ENCODE measurements at places on chromosomes 6 and 20.

- DNase-seq, result no peak
Observed at GRCh38 chr20:14830899-14831298, 493.5 kb upstream of the FLRT3 start.

GRCh38 chr20:60313614-60314013 is 355.4 kb downstream of the CDH26 start:
- DNase-seq, result no peak

- peak; percentile 29 for DNase-seq
Observed at GRCh38 chr20:5845681-5846615, 95.7 kb downstream of the SHLD1 start.

- DNase-seq, result no peak
Observed at GRCh38 chr6:57102976-57103375, 13.0 kb downstream of the ZNF451 start.

DNA sequence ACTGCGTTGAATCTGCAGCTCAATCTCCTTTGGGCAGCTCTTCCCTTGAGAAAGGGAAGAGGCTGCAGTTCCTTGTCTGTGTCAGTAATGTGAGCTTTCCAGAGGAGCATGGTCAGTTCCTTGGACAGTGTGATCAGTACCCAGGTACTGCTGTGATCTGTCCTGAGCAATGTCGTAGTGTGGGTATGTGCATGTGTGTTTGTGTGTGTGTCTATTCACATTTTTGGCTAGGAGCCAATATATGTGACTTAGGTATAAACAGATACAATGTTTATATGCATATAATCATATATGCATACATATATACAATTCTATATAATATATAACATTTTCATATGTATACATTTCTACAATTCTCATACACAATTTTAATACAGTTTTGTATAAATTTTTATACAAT is 85.4 kb upstream of the OLIG3 start:
- DNase-seq, result no peak

DNA sequence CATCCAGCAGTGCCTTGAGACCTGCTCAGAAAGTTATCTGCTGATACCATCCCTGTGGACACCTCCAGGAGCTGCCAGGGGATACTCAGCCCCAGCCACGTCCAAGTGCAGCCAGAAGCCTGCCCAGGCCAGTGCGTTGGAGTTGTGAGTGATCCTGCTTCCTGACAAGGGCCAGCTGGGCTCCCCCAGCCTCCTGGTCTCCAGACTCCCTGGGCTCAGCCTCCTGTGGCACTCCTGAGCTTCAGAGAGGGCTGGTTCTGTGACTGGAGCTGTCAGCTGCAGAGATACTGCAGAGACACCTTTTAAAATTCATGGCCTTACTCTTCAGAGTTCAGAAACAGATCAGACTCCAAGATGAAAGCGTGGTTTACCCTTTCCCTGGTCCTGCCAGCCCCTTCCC is 515.9 kb downstream of the CD83 start:
- no peak for DNase-seq

DNA sequence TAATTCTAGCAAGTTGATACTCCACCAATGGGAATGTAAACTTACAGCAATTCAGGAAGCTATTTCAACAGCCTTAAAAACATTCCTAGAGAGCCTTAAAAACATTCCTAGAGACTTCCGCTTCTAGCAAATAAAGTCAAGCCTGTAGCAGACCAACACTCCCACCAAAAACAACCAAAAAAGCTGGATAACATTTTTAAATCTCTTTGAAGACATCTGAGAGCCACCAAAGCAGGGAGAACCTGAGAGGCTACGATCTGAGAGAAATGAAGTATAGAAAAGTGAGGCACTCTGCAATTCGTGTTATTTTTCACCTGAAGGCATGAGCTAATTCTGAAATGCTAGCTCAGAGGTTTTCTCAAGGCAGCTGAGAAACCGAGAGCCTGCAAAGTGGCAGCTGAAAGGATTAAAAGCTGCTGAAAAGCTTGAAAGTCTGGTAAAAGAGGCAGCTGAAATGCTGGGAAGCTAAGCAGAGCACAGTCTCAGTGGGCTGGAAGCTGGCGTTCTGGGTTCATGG is 20.9 kb downstream of the GPR63 start:
- peak; percentile 46 for DNase-seq

GRCh38 chr20:53080969-53081871 is 109.1 kb downstream of the TSHZ2 start:
- no peak for DNase-seq

- DNase-seq, result no peak
Observed at GRCh38 chr6:34374508-34374907, 18.0 kb downstream of the NUDT3 start.

DNA sequence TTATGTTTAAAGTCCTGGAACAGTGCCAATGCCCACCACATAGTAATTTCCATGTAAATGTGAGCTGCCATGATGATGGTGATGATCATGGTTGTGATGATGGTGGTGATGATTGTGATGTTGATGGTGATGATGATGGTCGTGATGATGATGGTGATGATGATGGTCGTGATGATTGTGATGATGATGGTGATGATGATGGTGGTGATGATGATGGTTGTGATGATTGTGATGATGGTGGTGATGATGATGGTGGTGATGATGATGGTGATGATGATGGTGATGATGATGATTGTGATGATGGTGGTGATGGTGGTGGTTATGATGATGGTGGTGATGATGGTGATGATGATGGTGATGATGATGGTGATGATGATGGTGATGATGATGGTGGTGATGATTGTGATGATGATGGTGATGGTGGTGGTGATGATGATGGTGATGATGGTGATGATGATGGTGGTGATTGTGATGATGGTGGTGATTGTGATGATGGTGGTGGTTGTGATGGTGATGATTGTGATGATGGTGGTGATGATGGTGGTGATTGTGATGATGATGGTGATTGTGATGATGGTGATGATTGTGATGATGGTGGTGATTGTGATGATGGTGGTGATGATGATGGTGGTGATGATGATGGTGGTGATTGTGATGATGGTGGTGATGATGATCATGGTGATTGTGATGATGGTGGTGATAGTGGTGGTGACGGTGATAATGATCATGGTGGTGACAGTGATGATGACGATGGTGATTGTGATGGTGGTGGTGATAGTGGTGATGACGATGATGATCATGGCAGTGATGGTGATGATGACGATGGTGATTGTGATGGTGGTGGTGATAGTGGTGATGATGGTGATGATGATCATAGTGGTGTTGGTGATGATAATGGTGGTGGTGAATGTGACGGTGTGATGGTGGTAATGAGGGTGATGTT is 82.3 kb downstream of the PHACTR3 start:
- DNase-seq, result no peak

- DNase-seq, result peak; percentile 82
Observed at GRCh38 chr6:28218312-28219248, 6.5 kb upstream of the ZSCAN9 start.

GRCh38 chr6:36312854-36313648 is 23.6 kb downstream of the BNIP5 start:
- DNase-seq, result no peak

DNA sequence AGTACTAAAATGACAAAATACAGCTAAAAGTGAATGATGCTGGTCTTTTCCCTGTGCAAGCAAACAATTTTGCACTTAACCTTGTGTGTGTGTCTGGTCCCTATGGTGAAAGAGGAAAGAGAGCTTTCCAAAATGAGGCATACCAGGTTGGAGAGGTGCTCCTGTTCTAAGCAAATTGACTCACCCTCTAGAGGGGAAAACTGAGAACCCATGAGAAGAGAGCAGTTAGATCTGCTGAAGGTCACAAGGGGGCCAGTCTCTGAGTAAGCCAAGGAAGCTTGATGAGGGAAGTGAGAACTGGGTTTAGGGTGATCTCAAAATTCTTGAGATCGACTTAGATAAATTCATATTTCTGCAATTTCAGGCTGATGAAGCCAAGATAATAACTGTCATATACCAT is 157.5 kb upstream of the TBX18 start:
- DNase-seq, result no peak

DNA sequence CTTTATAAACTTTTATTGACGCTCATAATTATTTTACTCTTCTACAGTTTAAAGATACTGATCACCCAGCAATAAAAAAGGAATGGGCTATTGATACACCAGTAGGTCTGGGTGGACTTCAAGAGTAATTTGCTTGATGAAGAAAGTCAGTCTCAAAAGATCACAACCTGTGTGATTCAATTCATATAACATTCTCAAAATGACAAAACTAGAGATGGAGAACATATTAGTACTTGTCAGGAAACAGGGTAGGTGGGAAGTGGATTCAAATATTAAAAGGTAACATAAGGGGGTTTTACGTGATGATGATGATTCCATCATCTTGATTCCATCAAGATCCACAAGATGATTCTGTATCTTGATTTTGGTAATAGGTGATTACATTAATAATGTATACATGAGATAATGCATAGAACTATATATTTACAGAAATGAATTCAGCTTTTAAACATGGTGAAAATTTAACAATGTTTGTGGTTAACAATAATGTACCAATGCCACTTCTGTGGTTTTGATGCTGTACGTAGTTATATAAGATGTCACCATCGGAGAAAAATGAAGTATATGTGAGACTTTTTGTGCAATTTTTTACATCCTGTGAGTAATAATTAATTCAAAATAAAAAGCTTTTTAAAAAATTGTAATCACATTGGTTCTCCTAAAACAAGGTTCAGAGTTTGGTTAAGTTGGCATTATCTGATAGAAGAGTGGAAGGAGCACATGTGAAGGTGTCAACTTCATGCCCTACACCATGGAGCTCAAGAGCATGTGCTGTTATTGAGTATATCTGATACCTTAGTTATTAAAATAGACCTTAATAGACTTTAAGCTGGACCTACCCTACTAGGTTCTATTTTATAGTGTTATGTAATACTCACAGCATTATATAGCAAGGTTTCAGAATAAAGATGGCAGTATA is 66.3 kb upstream of the DYNLRB1 start:
- DNase-seq, result no peak

- no peak for DNase-seq
Observed at GRCh38 chr6:89650579-89650978, 12.0 kb upstream of the LYRM2 start.

DNA sequence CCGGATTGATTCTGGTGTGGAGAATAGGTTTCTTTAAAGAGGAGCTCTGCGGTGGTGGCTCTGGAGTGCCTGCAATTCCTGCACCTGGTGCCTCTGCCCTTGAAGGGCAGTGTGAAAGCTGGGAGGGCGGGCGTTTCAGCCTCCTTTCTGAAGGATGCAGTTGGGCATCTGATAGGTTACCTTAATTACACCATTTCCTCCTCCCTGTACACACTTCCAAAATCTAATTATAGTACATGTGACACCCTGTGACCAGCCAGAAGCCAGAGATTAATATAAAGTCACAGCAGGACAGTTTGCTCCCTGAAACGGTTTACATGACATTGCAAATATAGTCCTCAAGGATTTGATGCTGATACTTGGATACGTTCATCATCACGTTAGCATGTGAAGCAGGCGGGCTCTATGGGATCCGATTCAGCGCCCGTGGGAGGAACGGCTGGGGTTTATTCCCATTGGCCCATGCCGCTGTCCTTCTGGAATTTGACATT is 548.2 kb downstream of the QKI start:
- no peak for DNase-seq

GRCh38 chr6:167323111-167323510 is 1.8 kb upstream of the TTLL2 start:
- no peak for DNase-seq

DNA sequence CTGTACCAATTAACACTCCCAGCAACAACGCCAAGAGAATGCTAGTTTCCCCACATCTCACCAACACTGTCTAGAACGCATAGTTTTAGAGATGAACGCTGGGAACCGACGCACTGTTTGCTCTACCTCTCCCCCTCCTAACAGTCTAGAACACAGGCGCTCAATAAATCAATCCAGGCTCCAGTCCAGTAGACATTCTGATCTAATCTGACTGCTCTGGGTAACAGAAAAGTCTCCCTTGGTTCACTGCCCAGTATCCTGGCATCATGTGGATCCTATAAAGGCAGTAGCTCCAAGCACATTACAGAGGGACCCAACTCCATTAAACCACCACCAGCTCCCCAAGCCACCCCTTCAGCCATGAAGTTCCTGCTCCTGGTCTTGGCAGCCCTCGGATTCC is at the start of gene DEFB132:
Gene DEFB132, plus strand, starts transcription at position 306 of the 400 bp plus-strand sequence. Its CDS starts 55 bp downstream, at position 361.
- DNase-seq, result no peak

DNA sequence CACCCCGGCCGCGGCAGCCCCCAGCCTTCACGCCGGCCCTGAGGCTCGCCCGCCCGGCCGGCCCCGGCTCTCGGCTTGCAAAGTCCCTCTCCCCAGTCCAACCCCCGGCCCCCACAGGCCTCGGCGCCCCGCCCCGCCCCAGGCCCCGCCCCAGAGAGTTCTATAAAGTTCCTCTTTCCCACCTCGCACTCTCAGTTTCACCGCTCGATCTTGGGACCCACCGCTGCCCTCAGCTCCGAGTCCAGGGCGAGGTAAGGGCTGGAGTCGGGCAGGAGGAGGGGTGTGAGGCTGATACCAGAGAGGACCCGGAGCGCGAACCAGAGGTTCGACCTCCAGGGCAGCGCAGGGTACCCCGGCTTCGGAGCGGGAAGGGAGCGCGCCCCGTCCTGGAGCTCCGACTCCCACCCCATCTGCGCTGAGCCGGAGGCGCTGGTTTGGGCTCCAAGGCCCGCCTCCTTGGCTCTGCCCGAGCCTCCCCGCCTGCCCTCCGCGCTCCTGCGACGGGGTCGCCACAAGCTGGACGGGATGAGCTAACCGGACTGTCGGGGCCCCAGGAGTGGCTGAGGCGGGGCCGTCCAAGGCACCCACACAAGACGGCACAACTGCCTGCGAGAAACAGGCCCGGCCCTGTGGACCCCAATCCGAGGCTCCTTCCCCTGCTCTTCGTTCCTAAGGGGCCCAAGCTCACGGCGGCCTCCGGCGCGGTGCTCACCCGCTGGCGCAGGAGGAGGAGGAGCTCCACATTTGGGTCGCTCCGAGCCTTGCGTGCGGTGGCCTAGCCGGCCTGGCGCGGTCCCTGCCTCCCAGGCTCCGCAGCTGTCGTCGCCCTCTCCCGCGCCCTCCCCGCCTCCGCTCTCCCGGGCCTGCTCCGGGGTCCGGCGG is at the start of gene IRF4:
Gene IRF4, plus strand, starts transcription at position 194 of the 882 bp plus-strand sequence. CDS start 1,401 bp downstream, outside the sequence.
- DNase-seq, result peak; percentile 69

All from right kidney (tissue), 9 donors.